ENCODE measurements at places on chromosomes 2 and 18. TPM values are rescaled to one million over a fixed set of nuclear protein-coding genes. Genes with fewer than 3 reads are reported as not detected.

The FOXD4L1 gene
- 0.13 TPM for total RNA-seq

The LIMS1 gene
- total RNA-seq, result 37.2 TPM

The EFR3B gene
- 3.2 TPM for total RNA-seq

The PKP4 gene
- 25.0 TPM for total RNA-seq

The GATA6 gene
- 1.4 TPM for total RNA-seq

The GPR35 gene
- total RNA-seq, result 1.1 TPM

The CCDC85A gene
- total RNA-seq, result 5.5 TPM

The EPB41L3 gene
- total RNA-seq, result 80.6 TPM

The PCARE gene
- 0.09 TPM for total RNA-seq

The PROKR1 gene
- 1.2 TPM for total RNA-seq

The DLX2 gene
- total RNA-seq, result 0.04 TPM

GRCh38 chr18:50558948-50559751 is 737 bp upstream of the MAPK4 start:
- no peak for DNase-seq

DNA sequence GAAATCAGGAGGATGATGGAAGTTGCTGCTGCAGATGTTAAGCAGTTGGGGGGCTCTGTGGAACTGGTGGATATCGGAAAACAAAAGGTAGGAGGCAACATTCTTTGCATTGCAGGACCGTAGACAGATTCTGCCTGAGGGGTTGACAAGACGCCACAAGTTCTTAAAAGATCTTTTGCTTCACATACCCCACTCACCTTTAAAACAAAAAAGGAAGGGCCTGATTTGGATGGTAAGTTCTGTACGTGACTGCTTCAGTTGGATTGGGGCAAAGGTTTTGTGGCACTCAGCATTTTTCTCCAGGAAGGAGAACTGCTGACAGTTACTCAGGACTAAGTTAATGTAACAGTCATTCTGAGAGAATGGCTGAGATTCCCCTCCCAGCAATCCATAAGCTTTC is 5.2 kb downstream of the CNDP2 start:
- peak; percentile 48 for DNase-seq

- DNase-seq, result no peak
These were observed 88.6 kb downstream of the LIPG start for GRCh38 chr18:49650426-49650891.

DNA sequence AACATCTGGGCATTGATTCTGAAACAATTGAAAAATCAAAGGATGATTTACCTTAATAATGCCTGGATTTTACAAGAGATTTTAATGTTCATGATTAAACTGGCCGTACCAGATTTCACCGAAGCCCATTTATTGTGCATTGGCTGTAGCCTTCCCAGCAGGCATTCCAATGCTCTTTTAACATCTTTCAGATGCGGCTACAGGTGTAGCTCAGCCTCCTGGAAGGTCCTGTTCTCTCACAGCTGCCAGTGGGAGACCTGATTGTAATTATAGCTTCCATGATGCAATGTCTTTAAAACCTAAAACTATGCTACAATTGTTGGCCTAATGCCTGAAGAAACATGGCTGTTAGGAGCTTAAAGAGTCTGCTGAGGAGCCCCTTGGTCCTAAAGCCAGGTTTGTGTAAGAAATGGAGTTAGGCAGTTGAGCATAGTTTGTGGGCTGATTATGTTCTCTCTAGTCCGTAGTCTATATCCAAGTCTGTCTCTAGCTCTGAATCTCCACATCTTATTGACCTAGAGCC is 147.4 kb downstream of the CERS6 start:
- DNase-seq, result no peak

DNA sequence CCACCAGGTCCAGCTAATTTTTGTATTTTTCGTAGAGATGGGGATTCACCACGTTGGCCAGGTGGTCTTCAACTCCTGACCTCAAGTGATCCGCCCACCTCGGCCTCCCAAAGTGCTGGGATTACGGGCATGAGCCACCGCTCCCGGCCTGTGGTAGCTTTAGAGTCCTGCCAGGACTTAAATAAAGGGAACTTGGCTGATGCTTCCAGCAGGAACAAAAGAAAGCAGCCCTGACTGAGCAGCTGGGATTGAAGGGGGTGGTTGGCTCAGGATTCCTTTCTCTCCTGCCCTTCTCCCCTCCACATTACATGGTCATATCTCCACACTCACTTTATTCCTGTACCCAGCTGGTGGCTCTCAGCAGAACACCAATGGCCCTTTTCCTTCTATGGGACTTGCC is 20.0 kb downstream of the EFHD1 start:
- no peak for DNase-seq

- no peak for DNase-seq
These were observed 447.0 kb upstream of the ID2 start for GRCh38 chr2:8234757-8235374.

- peak; percentile 58 for DNase-seq
These were observed 490.2 kb upstream of the KLHL29 start for GRCh38 chr2:22894761-22895160.

DNA sequence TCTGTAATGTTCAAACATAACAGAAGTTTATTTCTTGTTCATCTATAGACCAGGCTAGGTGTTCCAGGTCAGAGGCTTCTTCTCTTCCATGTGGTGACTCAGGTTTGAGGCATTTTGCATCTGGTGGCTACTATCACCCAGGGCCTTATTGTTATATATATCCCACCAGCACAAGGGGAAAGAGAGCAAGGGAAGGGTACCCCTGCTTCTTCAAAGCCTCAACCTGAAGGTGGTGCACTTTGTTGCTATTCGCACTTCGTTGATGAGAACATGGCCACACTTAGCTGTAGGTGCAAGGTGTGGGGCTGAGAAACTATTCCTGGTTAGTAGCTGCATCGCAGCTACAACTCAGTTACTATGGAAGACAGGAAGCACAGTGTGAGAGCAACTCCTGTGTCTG is 27.4 kb upstream of the SLC3A1 start:
- no peak for DNase-seq

GRCh38 chr2:46002507-46002883 is 294.7 kb upstream of the EPAS1 start:
- DNase-seq, result no peak

DNA sequence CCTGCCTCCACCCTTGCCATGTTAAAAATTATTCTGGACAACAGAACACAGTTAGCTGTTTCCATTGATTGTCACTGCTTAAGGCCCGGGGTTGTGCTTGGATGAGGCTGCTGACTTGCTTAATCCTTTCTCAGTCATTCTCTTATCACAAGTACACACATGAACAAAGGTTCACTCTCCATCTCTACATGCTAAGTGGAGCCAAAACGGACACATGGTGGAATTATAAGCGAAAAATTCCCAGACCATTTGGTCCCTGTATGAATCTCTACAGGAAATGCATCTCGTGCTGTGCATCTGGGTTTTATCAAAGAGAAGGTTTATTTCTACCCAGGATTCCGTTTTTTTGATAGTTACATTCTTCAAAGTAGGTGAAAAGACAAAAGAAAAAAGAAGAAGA is 177.5 kb upstream of the ETAA1 start:
- DNase-seq, result no peak

DNA sequence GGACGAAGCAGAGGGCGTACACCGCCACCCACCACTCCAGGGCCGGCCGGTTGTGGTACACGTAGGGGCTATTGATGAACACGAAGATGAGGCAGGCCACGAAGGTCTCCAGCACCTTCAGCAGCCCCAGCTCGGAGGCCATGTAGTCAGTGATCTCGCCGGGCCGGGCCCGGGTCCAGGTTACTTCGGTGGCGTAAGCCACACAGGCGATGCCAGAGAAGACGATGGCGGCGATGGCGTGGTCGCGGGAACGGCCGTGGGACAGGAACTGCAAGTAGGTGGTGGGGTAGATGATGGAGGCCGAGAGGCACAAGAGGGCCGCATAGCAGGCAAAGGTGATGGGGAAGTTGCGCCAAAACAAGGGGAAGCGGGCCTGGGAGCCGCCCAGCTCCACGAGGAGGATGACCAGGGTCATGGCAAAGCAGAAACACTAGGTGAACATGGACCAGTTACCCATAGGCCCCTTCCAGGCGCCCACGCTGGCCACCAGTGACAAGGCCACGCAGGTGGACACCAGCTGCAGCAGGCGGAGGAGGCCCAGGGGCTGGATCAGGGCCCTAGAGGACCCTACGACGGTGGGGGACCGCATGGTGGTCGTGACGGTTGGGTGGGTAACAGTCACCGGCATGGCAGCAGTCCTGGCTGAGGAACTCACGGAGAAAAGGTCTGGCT is 128.4 kb upstream of the FAM98A start:
- no peak for DNase-seq

- no peak for DNase-seq
These were observed 30.1 kb upstream of the DYNC2LI1 start for GRCh38 chr2:43743706-43744105.

DNA sequence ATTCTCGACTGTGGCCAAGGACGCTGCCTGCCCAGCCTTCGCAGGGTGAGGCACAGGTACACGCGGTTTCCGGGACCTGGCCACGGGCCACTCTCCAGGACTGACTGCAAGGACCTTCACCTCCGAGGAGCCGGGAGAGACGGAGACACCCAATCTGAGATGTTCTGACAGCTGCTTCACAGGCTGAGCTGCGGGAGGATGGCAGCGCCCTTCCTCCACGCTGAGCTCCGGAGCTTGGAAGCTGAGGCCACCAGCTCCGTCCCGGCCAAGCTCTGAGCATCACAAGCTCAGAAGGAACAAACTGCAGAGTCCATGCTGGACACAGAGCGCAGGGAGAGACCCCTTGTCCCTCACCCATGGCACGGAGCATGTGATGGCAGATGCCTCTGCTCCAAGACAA is 71.1 kb upstream of the CTDP1 start:
- DNase-seq, result no peak

DNA sequence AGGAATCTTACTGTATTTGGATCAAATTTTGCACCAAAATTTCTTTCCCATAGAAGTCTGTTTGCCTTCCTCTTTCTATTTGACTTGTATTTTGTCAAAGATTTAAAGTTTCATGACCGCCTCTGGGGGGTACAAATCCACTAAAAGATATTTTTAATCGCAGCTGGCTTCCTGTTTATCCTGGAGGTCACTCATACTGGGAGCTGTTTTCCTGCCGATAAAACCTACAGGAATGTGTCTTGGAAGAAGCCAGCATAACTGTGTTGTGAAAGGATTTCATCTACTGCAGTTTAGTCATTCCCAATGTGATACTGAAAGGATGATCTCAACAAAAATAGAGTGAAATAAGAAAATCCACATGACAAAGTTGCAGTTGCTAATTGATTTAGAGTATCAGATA is 184.0 kb downstream of the RIT2 start:
- peak; percentile 72 for DNase-seq

DNA sequence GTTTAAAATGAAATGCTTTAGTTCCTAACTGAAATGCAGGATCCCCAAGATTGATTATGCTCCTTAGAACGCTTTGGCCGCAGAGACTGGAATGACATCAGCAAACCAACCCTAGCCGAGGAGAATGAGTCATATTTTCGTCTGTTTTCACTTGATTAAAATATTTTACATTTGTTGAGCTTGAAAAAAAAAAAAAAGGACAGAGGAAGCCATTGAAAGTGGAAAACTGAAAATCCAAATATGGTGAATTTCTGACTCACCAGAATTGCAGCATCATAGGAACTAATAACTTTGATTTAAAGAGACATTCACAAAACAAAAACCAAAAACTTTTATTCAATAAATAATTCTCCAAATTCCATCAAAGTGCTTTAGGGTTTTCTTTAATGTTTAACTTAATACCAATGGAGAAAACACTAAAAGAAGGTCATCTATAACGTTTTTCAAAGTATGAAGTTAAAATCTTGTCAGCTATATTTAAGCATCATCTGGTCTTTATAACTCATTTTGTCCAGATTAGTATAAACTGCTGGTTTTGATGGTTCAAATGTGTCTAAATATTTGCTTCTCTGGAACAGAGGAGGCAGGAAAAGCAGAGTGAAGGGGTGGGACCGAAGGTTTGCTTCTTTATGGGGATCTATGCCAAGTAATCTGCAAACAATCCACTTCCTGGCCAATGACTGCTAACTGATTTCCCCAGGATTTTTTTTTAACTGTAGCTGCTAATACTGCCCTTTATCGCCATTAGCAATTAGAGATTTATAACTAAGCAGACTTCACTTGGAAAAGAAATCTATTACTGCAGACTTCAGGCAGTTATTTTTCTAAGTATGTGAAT is 30.9 kb upstream of the COL5A2 start:
- DNase-seq, result peak; percentile 98

GRCh38 chr18:63427558-63427957 is 5.3 kb upstream of the VPS4B start:
- DNase-seq, result no peak

GRCh38 chr2:162062559-162062958 is 11.5 kb downstream of the DPP4 start:
- no peak for DNase-seq

DNA sequence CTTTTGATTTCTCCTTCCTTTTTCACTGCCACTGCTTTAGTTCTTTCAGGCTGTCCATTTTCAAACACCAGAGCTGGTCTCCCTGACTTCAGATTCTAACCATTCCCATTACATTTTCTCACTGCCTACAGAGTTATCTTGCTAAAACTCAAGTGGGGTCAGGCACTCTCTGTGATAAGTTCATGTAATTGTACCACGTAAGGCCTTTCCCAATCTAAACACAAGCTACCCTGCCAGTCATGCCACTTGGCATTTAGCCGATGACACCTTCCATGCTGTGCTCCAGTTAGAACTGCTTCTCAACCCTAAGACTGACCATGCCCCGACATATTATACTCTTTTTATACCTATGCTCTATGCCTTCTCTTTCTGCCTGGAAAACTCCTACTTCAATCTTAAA is 592.4 kb downstream of the DPP10 start:
- DNase-seq, result no peak

GRCh38 chr2:36727550-36727949 is 31.0 kb downstream of the VIT start:
- no peak for DNase-seq

- DNase-seq, result no peak
These were observed 255.4 kb downstream of the ALPK2 start for GRCh38 chr18:58373481-58373880.

- no peak for DNase-seq
These were observed 7.2 kb upstream of the RAB12 start for GRCh38 chr18:8602040-8602439.

- DNase-seq, result no peak
These were observed 145.4 kb upstream of the RIOK3 start for GRCh38 chr18:23307567-23308295.

GRCh38 chr2:46666044-46666679 is 186.8 kb downstream of the TMEM247 start:
- DNase-seq, result peak; percentile 97

DNA sequence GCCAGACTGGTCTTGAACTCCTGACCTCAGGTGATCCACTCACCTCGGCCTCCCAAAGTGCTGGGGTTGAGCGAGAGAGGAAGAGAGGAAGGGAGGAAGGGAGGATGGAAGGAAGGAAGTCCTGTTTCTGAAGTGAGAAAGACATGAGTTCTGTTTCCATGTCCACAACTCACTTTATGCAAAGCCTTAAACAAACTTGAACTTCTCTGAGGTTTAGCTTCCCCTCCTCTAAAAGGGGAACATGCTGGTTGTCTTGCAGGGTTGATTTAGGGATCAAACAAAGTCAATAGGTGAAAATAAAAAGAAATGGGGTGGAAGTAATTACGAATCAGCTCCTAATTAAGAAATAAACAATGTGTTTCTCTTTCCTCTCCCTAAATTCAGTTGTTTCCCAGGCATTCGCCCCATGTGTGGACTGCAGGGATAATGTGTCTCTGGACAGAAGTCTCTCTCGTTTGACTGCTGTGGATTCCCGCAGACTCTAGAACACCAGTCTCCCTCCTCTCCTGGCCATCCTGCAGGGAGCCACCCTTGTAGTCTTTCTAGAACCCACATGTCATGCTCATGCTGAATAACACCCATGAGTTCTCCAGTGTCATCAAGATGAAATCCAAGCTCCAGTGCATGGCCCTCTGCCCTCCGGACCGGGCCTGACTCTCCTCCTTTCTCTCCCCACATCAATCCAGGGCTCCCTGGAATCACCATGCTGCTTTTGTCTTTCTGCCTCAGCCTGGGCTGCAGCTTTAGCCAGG is 229.3 kb upstream of the TRIB2 start:
- DNase-seq, result no peak

All from muscle of leg (tissue), 16 donors.